ENCODE measurements at places on chromosomes 16 and 17. TPM values are rescaled to one million over a fixed set of nuclear protein-coding genes. Genes with fewer than 3 reads are reported as not detected.
A peak's percentile ranks its signal among the peaks of the same experiment; 100 is the strongest.

- DNase-seq, result no peak
Observed at GRCh38 chr17:63549289-63549945, 860 bp upstream of the DCAF7 start.

DNA sequence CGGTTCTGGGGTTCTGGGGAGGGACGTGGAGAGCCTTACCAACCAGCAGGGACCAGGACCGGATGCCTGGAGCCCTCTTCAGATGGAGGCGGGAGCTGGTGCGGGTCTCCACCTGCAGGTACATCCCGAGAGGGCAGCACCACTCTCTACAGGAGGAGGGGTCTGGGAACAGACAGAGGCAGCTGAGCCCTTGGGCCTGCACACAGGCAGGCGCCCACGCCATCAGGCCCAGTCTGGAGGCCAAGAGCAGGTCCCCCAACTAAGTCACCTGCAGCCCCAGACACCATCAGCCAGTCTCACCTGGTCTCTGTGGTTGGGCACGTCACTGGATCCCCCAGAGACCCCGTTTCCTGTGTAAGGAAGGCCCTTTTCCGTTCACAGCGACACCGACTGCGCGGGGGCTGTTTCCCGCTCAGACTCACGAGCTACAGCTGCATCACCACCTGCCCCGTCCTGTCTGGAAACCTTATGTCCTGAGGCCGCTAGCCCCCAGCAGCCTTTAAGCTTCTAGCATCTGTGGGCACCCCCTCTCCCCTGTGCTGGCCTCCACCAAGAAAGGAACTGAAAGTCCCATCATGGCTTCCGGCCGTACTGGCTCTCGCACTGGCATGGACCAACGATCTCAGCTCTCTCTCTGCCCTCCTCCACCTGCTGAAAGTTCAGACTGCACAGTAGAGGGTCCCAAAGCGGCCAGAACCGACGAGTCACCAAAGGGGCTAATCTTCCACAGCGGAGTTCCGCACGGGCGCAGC lies 1.2 kb downstream of the CYBC1 start:
- DNase-seq, result peak; percentile 74

DNA sequence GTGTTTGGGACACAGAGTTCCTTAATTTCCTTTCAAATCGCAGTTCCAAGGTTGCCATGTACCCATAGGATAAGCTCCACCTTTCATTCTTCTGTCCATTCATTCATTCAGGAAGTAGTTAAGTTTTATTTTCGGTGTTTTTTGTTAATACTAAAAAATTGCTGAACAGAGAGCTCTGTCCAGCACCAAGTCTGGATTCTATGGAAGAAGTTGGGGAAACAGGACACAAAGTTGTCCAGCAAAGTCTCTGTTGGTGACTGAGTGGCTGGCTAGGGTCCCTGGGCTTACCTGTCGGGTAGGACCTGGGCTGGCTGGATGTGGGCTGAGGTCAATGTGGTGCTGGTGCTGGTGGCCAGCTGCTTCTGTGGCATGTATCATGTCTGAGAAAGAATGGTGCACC lies 17.6 kb upstream of the CCL2 start:
- DNase-seq, result no peak

DNA sequence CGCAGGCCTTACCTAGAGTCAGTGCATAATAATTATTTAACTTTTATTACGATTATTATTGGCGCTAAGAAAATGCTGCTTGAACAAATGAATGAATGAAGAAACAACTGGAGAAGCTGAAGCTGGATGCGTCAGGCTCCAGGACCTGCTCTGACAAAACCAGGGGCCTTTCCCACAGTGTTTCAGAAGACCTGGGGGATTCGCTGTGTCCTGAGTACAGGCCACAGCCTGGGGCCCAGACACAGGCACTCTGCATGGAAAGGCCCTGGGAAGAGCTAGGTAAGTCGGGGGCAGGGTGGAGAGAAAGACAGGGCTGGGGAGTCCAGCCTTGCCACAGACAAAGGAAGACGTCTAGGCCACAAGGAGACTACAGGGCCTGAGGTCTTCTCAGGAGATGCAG lies 226.1 kb downstream of the ZNF423 start:
- DNase-seq, result no peak

DNA sequence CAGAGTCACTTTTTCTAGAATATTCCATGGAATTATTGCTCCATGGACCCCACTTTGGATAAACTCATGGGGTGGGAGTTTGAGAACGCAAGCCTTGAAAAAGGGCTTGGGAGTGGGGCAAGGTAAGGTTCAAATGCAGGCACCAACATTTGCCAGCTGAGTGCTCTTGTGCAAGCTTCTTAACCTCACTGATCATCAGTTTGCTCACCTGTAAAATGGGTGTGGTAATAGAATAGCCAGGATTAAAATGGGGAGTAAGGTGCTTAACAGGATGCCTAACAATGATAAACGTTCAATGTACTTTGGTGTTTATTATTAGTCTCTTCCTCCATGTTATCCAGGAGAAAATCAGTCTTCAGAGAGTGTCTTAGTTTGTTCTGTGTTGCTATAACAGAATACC lies 39.0 kb downstream of the CACNG5 start:
- DNase-seq, result no peak

DNA sequence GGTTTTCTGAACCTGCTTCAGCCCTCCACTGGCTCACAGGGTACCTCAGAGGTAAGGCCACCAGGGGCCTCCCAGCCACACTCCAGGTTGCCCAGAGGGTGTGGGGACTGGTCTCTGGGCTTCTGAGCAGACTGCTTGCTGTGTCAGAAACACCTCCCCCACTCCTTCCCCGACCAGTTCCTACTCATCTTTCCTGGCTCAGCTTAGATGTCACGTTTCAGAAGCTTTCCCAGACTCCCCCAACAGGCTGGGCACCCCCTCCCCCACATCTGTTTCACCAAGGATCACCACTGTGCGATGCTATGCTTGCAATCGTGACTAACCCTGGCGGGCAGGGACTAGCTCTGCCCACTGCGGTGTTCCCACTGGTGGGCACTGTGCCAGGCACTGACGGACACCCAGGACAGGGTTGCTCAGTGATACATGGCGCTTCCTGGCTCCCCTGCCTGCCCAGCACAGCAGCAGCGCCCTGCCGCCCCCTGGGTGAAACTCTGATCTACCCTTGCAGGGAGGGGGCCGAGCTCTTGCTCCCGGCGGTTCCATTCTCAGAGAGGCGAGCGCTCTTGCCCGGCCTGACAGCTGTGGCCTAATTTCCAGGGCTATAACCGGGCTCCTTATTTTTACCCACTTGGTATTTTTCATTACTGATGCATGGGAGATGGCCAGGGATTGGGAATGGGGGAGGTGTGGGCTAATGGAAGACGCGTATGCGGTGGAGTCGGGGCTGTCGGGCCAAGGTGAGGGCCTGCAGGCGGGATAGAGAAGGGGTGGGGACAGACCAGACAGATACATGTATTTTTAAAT lies 29.4 kb upstream of the MTSS2 start:
- no peak for DNase-seq

DNA sequence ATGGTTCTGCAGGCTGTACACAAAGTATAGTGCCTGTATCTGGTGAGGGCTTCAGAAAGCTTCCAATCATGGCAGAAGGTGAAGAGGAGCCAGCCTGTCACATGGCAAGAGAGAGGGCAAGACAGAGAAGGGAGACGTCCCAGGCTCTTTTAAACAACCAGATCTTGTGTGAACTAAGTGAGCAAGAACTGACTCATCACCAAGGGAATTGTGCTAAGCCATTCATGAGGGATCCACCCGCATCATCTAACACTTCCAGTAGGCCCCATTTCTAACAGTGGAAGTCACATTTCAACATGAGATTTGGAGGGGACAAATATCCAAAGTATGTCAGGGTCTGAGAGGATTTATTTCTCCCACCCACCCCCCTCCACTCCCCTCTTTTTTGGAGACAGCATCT lies 56.2 kb upstream of the ELAC2 start:
- DNase-seq, result no peak

DNA sequence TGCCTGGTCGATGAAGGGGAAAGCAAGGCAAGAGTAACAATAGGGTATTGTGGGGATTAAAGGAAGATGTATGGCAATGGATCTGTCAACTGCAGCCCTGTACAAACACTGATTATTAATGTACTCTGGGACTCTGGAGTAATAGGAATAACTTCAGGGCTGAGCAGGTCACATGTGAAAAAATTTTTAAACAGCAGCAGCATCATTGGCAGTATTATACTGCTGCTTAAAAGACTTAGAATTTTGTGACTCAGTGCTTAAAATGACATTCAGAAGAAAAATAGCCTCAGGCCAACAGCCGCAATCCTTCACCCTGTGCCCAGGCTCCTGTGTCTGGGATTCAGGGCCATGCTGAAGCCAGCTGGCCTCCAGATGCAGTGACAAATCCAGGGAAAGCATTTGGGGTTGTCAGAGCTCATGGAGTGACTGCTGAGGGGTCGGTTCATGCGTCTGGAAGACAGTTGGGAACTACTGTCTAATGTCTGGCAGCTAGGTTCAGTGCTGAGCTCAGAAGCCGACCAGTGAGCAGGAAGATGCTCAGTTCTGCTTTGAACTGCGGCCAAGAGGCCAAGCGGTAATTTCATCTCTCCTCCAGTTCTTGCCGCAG lies 22.2 kb downstream of the TEX2 start:
- no peak for DNase-seq

Gene SLC43A2
- 1.7 TPM for total RNA-seq

DNA sequence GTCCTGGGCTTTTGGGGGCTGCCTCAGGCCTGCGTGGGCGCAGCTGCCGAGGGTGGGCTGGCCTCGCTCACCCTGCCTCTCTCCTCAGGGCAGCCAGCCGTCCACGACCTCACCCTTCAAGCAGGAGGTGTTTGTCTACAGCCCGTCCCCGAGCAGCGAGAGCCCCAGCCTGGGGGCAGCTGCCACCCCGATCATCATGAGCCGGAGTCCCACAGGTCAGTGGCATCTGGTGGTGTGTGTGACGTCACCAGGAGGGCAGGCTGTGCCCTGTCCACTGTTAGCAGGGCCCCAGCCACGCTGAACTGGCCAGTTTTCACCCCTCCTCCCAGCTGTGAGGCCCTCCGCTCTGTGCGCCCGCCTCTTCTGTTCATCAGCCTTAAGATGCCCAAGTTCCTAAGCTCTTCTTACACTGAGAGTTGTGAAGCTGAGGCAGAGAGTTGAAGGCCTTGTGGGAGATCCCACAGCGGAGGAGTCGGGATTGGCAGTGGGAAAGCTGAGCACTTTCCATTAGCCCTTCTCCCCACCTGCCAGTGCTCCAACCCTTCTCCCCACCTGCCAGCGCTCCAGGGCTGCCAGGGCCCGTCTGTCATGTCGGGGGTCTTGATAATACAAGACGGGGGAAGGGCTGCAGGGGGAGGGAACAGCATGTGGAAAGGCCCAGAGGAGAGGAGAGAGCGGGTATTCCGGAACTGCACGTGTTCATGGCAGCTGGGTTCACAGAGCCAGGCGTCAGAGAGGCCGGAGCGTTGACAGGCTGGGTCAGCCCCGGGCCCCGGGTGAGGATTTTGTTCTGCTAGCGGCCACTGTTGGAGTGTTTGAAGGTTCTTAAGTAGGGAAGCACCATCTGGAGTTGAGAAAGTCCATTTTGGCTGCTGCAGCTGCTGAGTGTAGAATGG lies 36.3 kb downstream of the OR1D5 start:
- no peak for DNase-seq

Gene CMTM2
- 0.80 TPM for total RNA-seq

DNA sequence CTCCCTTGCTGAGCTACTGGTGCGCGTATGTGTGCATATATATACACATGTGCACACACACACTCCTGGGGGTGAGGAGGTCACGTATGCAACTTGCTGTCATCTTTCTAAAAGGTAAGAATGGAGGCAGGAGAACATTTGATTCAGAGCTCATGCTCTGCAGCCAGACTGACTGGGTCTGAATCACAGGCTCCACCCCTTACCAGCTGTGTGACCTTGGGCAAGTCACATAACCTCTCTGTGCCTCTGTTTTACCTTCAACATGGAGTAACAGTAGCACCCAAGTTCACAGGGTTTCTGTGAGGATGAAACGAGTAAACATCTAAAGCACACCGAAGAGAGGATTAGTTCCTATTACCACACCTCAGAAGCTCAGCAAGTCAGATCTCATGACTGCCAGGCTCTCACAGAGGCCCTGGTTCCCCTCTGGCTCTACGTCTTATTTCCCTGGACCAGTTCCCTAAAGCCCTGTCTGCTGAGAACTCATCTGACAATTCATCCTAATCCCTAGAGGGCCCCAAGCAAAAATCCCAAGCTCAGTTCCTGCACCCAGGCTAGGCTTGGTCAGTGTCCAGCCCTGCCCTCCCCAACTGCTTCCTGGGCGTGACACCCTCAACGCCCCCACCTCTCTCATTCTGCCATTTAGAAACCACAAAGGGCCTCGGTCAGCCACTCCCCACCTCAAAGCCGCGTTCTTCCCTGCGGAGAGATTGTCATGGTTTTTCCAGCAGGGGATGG lies 28.7 kb downstream of the ABR start:
- no peak for DNase-seq

Gene KRT33B
- total RNA-seq, result not detected

DNA sequence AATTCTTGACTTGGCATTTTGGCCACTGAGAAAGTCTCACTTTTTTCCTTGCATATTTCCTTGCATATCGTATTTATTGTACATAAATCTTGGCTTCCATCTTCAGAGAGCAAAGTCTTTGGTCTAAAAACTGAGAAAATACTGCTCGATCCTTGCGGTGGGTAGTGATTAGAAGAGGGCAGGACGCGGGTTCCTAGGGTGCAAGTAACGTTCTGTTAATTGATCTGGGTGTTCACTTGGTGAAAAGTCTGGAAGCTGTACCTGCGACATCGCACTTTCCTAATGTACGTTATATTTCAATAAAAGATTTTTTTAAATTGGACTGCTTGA lies 758 bp upstream of the UBALD2 start:
- DNase-seq, result no peak

Gene CHST6
- not detected for total RNA-seq

Gene SOX9
- total RNA-seq, result not detected

DNA sequence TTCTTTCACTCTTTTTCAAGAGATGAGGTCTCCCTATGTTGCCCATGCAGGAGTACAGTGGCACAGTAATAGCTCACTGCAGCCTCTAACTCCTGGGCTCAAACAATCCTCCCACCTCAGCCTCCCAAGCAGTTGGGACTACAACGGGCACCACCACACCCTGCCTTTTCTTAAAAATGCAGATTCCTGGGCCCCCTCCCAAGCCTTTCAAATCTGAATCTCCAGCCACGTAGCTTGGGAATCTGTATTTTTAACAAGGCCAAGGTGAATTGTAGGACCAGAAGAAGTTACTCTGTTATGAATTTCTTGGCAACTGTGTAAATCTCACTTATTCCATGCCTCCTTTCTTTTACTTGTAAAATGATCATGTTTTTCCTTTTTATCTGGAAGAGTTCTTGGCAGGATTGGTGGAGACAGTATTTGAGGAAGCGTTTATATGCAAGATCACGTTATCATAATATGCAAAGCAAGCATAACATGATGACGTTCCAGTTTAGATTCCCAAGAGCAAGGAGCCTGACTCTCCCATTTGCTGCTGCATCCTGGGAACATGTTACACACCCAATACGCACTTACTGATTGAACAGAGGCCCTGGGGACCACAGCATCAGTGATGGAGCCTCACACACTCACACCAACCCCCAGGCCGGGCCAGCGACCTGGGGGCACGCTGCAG lies 44.5 kb downstream of the LITAF start:
- DNase-seq, result no peak

Data from activated T-helper 1 cell treated with anti-CD3 and anti-CD28 coated beads, Interleukin-12 subunit alpha, Interleukin-12 subunit beta, Interleukin-2, Interleukin-4 antibody, amounts not matched to agents 30 ng/mL and 10 ng/mL and 1 ng/mL, durations not matched to agents 14 hours and 24 hours and 36 hours (primary cell).